Activated T-helper 1 cell treated with Interleukin-2 at 50 U/mL for 16 hours (primary cell): ENCODE measurements at places on chromosomes 3 and 15.

DNA sequence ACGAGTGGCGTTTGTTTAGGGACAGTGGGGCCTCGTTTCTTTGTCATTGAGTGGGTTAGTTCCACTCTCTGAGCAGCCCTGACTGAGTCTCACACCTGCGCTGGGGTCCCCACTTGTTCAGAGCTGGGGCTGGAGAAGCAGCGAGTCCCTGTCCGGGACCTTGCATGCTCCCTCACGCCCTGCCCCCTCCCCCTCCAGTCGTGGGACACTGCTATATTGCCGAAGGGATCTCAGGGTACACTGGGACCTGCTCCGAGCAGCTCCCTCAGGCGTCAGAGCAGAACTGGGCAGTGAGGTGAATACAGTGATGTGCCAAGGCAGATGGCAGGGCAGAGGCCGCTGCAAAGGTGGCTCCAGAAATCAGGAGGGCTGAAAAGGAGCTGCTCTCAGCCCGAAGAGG is 59.9 kb upstream of the KLF13 start:
- no peak for DNase-seq

GRCh38 chr3:2896308-2896939 is 213.8 kb downstream of the IL5RA start:
- no peak for DNase-seq

- DNase-seq = no peak
These were observed 55.8 kb downstream of the TRIM71 start for GRCh38 chr3:32873531-32874130.

GRCh38 chr3:135532021-135532420 is 433.5 kb upstream of the PPP2R3A start:
- DNase-seq = no peak

GRCh38 chr3:45564172-45564571 is 30.4 kb upstream of the LIMD1 start:
- DNase-seq = no peak

DNA sequence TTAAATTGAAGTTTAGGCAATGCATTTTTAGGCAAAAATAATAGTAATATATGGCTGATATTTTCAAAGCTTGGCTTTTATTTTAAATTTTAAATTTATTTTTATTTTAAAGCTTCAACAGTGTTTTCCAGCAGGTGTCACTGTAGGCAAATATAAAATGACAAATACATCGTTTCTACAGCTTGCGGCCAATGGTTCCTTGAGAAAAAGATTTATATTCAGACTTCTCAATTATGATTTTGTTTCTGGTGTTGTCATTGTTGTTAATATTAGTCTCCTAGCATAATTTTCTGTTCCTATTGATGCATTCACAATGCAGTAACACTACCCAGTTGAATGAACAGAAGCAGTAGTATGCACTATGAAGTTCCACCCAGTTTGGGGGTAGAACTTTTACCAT is 220.7 kb upstream of the DNAJC19 start:
- no peak for DNase-seq

GRCh38 chr3:60053526-60054265 is 1003.9 kb upstream of the CFAP20DC start:
- no peak for DNase-seq

GRCh38 chr3:43695863-43696262 is 5.1 kb downstream of the ABHD5 start:
- DNase-seq = no peak

DNA sequence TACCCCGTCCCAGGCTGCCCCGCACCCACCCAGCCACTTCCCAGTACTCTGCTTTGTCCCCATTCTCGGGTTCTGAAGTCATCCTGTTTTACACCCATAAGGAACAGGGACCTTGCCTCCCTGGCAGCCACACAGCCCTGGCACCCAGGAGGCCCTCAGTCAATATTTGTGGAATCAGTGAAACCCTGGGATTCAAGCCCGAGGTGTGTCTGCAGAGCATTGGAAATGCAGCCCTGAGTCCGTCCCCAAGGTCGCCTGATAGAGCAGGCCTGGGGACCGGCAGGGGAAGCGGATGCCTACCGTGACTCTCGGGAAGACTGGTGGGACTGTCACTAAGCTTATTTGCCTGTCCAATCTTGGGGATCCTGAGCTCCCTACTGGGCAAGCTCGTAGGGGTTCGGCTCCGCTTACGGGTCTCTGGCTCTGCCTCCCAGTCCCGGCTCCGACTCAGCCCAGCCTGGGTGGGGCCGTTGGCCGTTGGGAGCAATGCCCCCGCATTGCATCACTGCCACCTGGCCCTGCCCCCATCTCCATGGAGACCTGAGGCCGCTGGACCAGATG is 64.4 kb upstream of the TAMM41 start:
- DNase-seq = no peak

- DNase-seq = no peak
These were observed 27.6 kb downstream of the LMCD1 start for GRCh38 chr3:8529181-8529637.

DNA sequence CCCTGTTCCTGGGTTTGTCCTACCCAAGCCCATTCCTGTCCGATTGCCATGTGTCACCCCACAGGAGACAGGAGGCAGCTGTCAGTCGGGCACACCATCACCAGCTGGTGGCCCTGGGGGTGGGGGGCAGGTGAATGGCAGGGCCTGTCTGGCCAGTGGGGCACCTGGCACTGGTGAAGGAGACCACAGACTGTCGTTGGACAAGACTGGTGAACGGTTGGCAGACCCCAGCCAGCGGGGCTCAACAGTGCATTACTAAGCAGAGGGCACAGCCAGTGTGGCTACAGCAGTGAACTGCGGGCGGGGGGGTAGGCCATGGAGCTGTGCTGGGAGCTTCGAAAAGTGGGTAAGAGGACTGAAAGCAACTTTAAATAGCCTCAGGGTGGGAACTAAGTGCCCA is 2.1 kb downstream of the SEMA7A start:
- no peak for DNase-seq

GRCh38 chr15:48777645-48778330 is 33.1 kb downstream of the CEP152 start:
- DNase-seq = no peak

- no peak for DNase-seq
These were observed 154.9 kb upstream of the ANKRD28 start for GRCh38 chr3:15952543-15953175.

DNA sequence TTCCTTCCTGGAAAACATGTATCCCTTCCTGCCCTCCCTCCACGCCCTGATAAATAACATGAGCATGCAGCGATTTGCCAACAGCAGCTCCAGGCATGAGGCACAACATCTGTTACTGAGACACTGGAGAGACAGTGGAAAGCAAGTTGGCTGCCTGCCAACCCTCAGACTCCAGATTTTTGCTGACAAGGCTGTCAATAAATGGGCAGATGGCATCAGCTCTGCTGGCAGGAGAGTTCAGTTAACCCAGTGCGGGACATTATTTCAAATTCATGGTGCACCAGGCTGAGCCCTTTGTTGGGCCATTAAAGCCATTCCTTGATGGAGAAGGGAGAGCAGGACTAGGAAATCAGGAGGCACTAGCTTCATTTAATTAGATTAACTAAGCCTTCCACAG is 293.3 kb downstream of the MEX3B start:
- DNase-seq = no peak
